Smooth muscle cell of the pulmonary artery (primary cell): ENCODE measurements at places on chromosomes 3 and 15. TPM values are rescaled to one million over a fixed set of nuclear protein-coding genes. Genes with fewer than 3 reads are reported as not detected.

The BCL2A1 gene
- 0.33 and 1.1 TPM in 2 replicates for total RNA-seq

The SCG3 gene
- total RNA-seq, result not detected in 2 replicates

The ANAPC13 gene
- 47.3 and 89.1 TPM in 2 replicates for total RNA-seq

The RTP1 gene
- not detected in 2 replicates for total RNA-seq

The LRCH3 gene
- 104 TPM in 2 replicates for total RNA-seq

The TRANK1 gene
- total RNA-seq, result 10.3 and 15.6 TPM in 2 replicates

The MYEF2 gene
- total RNA-seq, result 6.3 and 8.5 TPM in 2 replicates

The ZPLD1 gene
- total RNA-seq, result 0.13 and 1.1 TPM in 2 replicates
